ENCODE measurements at places on chromosomes 12 and 14.
A peak's percentile ranks its signal among the peaks of the same experiment; 100 is the strongest.

DNA sequence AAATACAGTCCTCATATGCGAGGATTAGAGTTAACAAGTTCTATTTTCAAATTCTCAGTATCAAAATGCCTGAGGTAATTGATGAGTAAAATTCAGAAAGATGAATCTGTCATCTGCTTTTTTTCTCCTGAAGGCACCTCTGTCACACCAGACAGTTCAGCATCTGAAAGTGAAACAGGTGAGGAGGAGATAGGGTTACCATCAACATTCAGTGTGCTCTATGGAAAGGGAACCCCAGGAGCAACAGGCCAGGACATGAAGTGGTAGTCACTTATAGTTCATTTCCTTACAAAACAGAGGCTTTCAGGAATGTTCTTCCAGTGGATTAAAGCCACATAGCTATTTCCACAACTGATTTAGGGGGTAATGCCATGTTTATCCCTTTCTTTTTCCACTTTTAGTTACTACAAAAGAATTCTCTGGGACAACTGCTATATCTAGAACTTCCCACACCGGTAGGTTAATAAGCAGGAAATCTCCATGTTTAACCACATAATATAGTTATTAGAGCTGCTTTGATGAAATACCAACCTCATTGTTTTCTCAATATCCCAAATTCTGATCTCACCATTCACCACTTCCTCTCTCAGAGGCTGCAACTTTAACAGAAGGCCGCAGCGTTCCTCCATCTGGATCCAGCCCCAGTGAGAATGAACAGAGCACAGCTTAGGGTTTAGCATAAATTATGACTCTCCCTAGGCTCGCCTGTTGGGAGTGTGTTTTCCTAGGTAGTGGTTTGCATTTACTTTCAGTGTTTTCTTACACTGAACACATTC lies 177.0 kb upstream of the CNTN1 start:
- no peaks in the 10 kb centered on the region for H3K27me3 ChIP-seq
- H3K4me1 ChIP-seq = peaks cover 26% of the 10 kb centered on the region
- H3K36me3 ChIP-seq = no peaks in the 10 kb centered on the region
- peak overlapping the region; percentile 57 for H3K27ac ChIP-seq
- peak; percentile 65 for DNase-seq
- H3K4me3 ChIP-seq = no peak overlapping the region

- no peaks in the 10 kb centered on the region for H3K4me1 ChIP-seq
- H3K4me3 ChIP-seq = no peak overlapping the region
- DNase-seq = no peak
- H3K27ac ChIP-seq = no peak overlapping the region
- no peaks in the 10 kb centered on the region for H3K36me3 ChIP-seq
Measured at GRCh38 chr12:125267114-125267513, 201.9 kb downstream of the AACS start.

DNA sequence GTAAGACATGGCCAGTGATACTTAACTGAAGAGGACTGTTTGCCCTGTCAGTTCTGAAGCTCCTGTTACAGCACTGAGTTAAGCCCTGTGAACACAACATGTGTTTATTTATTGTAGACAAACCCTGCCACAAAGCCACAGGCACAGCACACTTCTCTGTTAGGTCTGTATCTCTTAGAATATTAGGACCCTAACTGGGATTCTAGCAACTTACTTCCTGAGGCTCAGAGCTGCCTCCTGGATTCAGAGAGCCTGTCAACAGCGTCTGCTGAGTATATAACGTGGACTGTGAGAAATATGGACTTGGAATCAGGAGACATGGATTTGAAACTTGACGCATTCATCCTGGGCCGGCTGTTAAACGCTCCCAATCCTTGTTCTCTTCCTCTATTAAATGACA lies 135.0 kb upstream of the HIF1A start:
- H3K36me3 ChIP-seq = no peaks in the 10 kb centered on the region
- no peak overlapping the region for H3K27ac ChIP-seq
- no peak overlapping the region for H3K4me3 ChIP-seq
- H3K4me1 ChIP-seq = no peaks in the 10 kb centered on the region
- no peak for DNase-seq

DNA sequence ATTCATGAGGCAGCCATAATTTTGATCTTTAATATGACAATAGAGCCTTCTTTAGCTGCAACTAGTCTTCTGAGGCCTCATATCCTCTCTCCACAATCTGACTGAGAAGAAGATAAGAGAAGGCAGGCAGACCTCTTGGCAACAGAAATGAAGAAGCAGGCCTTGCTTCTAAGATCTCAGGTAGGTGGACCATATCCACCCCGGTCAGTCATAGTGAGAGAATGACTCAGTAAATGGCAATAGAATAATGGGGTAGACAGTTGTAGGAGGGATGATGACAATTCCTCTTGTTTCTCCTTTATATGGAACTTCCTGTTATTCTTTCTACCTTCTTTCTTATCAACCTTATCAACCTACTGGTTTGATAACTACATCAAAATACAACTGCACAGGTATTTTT lies 246.7 kb upstream of the G2E3 start:
- H3K27me3 ChIP-seq = no peaks in the 10 kb centered on the region
- no peak for DNase-seq
- H3K27ac ChIP-seq = no peak overlapping the region
- H3K4me3 ChIP-seq = no peak overlapping the region
- H3K4me1 ChIP-seq = no peaks in the 10 kb centered on the region

DNA sequence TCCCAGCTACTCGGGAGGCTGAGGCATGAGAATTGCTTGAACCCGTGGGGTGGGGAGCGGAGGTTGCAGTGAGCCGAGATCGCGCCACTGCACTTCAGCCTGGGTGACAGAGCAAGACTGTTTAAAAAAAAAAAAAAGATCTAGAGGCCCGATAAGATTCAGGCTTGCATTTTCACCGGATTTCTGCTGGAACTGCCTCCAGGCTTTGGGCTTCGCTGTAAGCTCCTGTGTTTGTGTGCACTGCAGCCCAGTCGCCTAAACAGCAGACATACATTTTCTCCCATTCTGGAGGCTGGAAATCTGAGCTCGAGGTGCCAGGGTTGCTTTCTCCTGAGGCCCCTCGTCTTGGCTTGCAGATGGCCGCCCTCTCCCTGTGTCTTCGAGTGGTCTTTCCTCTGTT lies 12.2 kb downstream of the BRI3BP start:
- no peaks in the 10 kb centered on the region for H3K36me3 ChIP-seq
- H3K27ac ChIP-seq = no peak overlapping the region
- H3K4me3 ChIP-seq = no peak overlapping the region
- no peaks in the 10 kb centered on the region for H3K4me1 ChIP-seq
- no peak for DNase-seq
- no peaks in the 10 kb centered on the region for H3K27me3 ChIP-seq

- H3K4me3 ChIP-seq = no peak overlapping the region
- no peaks in the 10 kb centered on the region for H3K27me3 ChIP-seq
- no peak overlapping the region for H3K27ac ChIP-seq
Measured at GRCh38 chr14:55249423-55249822, 21.8 kb upstream of the FBXO34 start.

DNA sequence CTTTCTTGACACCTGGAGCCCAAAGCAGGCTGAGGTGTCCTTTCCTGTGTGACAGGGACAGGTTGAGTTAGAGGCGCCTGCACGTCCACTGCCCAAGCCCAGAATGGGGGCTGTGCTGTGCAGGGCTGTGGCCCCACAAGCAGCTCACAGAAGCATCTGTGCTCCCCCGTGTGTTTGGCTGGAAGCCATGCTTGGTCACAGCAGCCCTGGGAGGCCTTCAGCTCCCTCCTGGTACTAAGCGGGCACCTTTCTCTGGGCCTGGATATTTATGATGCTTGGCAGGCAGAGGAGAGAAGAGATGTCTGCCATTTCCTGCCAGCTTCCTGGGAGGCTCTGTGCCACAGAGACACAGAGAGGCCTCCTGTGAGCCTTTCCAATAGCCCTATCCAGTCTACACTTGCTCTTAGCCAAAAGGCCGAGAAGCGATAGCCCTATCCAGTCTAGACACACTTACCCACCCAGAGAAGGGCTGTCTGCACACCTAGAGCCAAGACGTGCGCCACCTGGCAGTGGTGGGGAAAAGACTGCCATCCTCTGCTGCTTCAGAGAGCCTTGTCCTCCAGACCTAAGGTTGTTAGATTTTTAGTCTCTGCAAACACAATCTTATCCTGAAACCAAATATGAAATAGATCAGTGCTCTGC lies 117.4 kb downstream of the GCH1 start:
- DNase-seq = no peak
- H3K27me3 ChIP-seq = no peaks in the 10 kb centered on the region
- H3K4me3 ChIP-seq = no peak overlapping the region
- H3K4me1 ChIP-seq = no peaks in the 10 kb centered on the region
- H3K36me3 ChIP-seq = no peaks in the 10 kb centered on the region

DNA sequence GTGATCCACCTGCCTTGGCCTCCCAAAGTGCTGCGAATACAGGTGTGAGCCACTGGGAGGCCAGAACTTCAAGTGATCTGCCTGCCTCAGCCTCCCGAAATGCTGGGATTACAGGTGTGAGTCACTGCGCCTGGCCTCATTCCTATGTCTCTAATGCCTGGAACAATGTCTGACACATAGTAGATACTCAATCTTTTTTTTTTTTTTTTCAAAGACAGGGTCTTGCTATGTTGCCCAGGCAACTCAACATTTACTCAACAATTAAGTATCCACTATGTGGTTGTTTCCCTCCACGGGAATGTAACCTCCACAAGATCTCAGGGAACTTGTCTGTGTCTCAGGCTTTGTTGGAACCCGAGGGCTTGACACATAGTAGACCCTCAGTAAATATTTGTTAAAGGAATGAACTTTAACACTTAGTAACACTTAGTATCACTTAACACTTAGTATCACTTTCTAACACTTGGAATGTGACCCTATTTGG lies 3.0 kb upstream of the TMEM120B start:
- no peak overlapping the region for H3K27ac ChIP-seq
- H3K4me3 ChIP-seq = no peak overlapping the region
- peaks cover 3% of the 10 kb centered on the region for H3K4me1 ChIP-seq
- no peak for DNase-seq
- H3K27me3 ChIP-seq = no peaks in the 10 kb centered on the region

- no peaks in the 10 kb centered on the region for H3K4me1 ChIP-seq
- H3K4me3 ChIP-seq = no peak overlapping the region
- H3K27me3 ChIP-seq = no peaks in the 10 kb centered on the region
- no peaks in the 10 kb centered on the region for H3K36me3 ChIP-seq
Measured at GRCh38 chr14:105226198-105226597, 22.1 kb upstream of the BTBD6 start.

DNA sequence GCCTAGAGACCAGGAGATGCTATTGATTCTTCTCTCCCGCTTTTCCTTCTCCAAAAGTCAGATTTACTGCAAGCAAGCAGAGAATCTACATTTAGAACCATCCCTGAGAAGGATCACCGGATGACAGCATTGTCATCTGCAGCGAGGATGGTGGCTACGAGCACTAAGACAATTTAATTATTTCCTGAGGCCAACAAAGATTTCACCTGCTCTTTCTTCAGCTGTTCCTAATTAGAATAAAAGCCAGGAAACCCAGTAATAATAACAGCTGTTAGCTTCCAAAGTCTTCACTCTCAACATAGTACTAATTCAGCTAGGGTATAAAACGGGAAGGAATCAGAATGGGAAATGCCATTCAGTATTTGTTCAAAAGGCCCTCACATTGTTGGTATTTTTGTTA lies 53.3 kb downstream of the TMTC1 start:
- no peak overlapping the region for H3K4me3 ChIP-seq
- H3K27me3 ChIP-seq = no peaks in the 10 kb centered on the region
- H3K36me3 ChIP-seq = no peaks in the 10 kb centered on the region
- H3K4me1 ChIP-seq = no peaks in the 10 kb centered on the region
- no peak overlapping the region for H3K27ac ChIP-seq

DNA sequence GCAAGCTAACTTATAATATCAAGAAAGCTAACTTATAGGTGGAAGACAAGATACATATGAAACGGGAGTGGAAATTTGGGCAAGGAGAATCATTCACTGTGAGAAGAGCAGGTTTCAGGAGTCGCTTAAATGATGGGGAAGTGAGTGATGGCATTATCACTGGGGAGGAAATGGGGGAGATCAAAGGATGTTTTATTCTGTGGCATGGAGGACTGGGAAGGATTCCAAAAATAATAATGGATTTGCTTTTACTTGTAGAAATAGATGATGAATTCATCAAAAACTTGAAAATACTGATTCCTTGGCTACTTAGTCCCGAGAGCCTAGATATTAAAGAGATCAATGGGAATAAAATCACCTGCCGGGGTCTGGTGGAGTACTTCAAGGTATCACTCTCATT lies 47.8 kb downstream of the SAV1 start:
- no peak for DNase-seq
- H3K4me3 ChIP-seq = no peak overlapping the region
- H3K4me1 ChIP-seq = no peaks in the 10 kb centered on the region
- H3K36me3 ChIP-seq = no peaks in the 10 kb centered on the region
- no peaks in the 10 kb centered on the region for H3K27me3 ChIP-seq

- no peaks in the 10 kb centered on the region for H3K27me3 ChIP-seq
- H3K4me3 ChIP-seq = no peak overlapping the region
- DNase-seq = no peak
Measured at GRCh38 chr12:107244584-107244983, 151.2 kb upstream of the CRY1 start.

- no peak overlapping the region for H3K4me3 ChIP-seq
- H3K27ac ChIP-seq = no peak overlapping the region
- no peak for DNase-seq
- no peaks in the 10 kb centered on the region for H3K27me3 ChIP-seq
- H3K36me3 ChIP-seq = no peaks in the 10 kb centered on the region
Measured at GRCh38 chr12:68261896-68262295, 8.5 kb upstream of the IL22 start.

DNA sequence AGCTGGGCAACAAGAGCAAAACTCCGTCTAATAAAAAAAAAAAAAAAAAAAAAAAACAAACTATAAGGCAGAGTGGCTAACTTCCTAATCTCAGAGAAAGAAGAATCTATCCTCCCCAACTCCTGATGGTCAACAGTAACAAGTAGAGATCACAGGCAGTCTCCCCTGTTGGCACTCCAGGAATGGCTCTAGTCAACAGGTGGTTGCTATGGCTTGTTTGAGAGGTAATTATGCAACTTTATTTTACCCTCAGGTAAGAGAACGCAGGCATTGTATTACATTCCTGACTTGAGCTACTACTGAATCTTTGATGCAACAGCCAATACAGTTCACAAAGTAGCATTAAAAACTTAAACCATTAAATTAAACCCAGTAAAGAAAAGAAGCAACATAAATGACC lies 180.3 kb downstream of the DICER1 start:
- H3K27ac ChIP-seq = no peak overlapping the region
- no peak overlapping the region for H3K4me3 ChIP-seq
- no peaks in the 10 kb centered on the region for H3K36me3 ChIP-seq
- H3K27me3 ChIP-seq = no peaks in the 10 kb centered on the region

Data from MM.1S (cell line).